ENCODE measurements at places on chromosomes 5 and 9. TPM values are rescaled to one million over a fixed set of nuclear protein-coding genes. Genes with fewer than 3 reads are reported as not detected.

- no peak overlapping the region for H3K4me3 ChIP-seq
- H3K27ac ChIP-seq: no peak overlapping the region
- H3K4me1 ChIP-seq: no peaks in the 10 kb centered on the region
- peaks cover 11% of the 10 kb centered on the region for H3K27me3 ChIP-seq
- H3K36me3 ChIP-seq: no peaks in the 10 kb centered on the region
Measured at GRCh38 chr9:121645853-121646807, 5.3 kb upstream of the DAB2IP start.

GRCh38 chr9:129396365-129396708 is 218.3 kb upstream of the IER5L start:
- H3K36me3 ChIP-seq: no peaks in the 10 kb centered on the region
- H3K4me1 ChIP-seq: no peaks in the 10 kb centered on the region

DNA sequence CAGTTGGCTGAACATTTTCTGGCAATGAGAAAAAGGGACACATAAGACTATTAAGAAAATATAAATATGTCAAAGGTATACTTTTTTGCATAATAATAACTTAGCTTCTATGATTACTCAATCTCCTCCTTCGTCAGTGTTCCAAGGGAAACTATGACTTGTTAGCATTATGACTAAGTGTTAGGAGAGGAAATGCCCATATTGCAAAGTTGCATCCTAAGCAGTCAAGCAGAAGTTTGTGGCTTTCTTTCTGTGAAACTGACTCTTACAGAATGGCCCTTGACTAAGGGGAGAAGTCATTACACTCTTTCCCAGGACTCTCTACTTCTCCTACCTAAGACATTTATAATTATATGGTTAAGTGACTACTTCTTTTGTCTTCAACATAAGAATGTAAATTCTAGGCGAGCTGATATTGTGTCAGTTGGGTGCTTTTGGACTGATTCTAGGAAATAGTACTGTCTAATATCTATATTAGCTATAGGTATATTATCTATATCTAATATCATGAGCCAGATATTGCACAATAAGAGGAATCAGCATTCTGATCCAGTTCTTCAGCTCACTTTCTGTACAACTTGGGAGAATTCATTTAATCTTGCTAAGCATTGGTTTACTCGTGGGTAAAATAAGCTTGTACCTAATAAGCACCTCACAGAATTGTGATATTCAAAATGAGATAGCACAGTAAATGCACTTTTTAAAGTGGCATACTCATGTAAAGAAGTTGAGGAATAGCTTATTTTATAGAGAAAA is 16.4 kb upstream of the SPINK6 start:
- DNase-seq: no peak
- H3K4me1 ChIP-seq: no peaks in the 10 kb centered on the region
- H3K27me3 ChIP-seq: no peaks in the 10 kb centered on the region
- no peak overlapping the region for H3K4me3 ChIP-seq
- no peaks in the 10 kb centered on the region for H3K36me3 ChIP-seq
- no peak overlapping the region for H3K27ac ChIP-seq

DNA sequence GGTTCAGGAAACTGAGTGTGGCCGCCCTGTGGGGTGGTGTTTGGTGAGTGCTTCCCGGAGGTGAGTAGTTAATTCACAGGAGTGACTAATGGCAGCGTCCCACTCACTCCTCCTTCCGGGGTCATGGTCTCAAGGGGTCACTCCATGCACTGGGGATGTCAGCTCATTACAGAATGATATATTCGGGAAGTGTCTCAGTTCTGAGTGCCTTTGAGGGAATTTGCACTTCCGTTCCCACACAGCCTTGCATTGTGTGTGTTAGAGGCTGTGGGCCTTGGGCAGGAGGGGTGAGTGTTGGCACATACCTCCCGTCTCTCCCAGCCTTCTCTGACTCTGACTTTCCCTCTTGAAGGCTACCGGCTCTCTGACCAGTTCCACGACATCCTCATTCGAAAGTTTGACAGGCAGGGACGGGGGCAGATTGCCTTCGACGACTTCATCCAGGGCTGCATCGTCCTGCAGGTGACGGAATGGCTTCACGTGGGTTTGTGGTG is 10.5 kb upstream of the AHRR start:
- DNase-seq: no peak
- peaks cover 67% of the 10 kb centered on the region for H3K36me3 ChIP-seq
- H3K27ac ChIP-seq: no peak overlapping the region
- no peaks in the 10 kb centered on the region for H3K4me1 ChIP-seq
- no peak overlapping the region for H3K4me3 ChIP-seq

DNA sequence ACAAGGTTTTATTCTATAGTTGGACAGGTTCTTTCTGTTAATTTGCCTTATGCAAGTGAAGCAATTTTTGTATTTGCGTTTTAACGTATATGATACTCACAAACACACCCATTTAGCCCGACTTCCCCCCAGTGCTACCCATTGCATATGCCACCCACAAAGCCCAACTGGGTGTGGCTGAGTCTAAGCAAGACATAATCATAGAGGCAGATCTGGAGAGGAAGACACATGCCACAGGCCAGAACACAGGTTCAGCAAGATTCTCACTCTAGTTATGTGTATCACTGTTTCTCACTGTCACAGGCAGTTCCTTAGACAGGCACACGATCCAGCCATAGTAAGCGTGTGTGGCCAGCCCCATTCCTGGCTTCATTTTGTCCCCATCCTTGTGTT is 29.0 kb upstream of the PUM3 start:
- H3K36me3 ChIP-seq: no peaks in the 10 kb centered on the region
- peak; percentile 56 for DNase-seq
- no peak overlapping the region for H3K4me3 ChIP-seq

DNA sequence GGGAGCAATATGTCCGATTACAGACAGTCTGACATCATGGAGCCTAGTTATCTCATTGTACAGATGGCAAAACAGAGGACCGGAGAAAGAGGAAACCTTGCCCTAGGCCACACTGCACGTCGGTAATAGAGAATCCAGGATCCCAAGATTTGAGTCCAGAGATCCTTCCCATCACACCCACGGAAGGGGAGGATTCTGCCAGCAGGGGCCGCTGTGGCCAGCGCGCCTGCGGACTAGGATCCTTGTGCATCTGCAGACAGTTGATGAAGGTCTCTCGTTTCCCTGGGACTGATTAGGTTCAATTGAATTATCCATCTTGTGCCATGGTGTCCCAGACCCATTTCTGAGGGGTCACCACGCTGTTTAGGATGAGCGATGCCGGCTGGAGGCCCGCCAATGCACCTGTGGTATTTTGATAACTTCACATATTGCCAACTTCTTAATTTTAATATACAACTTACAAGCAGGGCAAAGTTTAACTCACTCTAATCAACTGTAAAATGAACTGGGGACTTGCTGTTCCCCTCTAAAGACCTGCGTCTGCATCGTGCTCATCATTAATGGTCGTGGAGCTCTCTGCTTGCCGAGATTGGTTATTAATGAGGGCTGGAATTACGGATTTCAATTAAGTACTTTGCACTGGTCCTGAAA is 592.7 kb upstream of the BRINP1 start:
- no peak overlapping the region for H3K27ac ChIP-seq
- H3K36me3 ChIP-seq: no peaks in the 10 kb centered on the region
- no peak overlapping the region for H3K4me3 ChIP-seq
- no peaks in the 10 kb centered on the region for H3K4me1 ChIP-seq
- no peak for DNase-seq

DNA sequence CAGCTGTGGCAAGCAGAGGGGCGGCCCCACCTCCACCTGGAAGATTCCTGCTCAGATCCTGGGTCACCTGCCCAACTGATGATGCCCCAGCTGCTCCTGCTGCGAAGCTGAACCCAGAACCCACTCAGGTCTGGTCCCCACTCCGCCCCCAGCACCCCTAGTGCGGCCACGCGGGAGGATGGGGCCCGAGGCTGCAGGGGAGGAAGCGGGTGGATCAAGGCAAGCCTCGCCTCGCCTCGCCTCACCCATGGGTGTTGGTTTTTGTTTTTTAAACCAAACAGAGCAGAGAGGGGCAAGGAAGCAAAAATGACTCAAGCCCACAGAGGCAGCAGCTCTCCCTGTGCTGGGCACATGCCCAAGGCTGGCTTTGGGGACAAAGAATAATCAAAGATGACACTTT is 23.2 kb downstream of the ABO start:
- no peaks in the 10 kb centered on the region for H3K27me3 ChIP-seq
- peaks cover 10% of the 10 kb centered on the region for H3K4me1 ChIP-seq
- no peak for DNase-seq
- H3K27ac ChIP-seq: peak overlapping the region; percentile 17
- H3K4me3 ChIP-seq: no peak overlapping the region

GRCh38 chr5:65394087-65394486 is 87.6 kb downstream of the ADAMTS6 start:
- H3K27ac ChIP-seq: no peak overlapping the region
- no peak for DNase-seq
- H3K27me3 ChIP-seq: no peaks in the 10 kb centered on the region
- H3K4me1 ChIP-seq: no peaks in the 10 kb centered on the region
- no peak overlapping the region for H3K4me3 ChIP-seq

DNA sequence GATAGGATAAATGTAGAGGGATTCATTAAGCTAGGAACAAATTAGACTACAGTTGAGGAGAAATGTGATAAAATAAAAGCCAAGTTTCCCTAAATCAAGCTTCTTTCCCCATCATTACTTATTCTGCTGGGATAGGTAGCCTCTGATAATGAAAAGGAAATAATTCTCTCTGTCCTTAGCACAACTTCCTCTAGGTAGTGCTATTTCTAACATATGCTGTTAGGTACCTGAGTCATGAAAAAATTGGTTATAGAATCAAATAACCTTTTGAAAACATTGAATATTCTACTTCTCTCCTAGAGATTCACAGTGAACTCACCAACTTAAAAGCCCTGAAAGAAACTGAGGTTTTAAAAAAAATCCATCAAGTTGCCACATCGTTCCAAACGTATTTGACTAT is 1793.1 kb downstream of the EFNA5 start:
- no peak for DNase-seq
- H3K36me3 ChIP-seq: no peaks in the 10 kb centered on the region
- H3K4me3 ChIP-seq: no peak overlapping the region
- H3K4me1 ChIP-seq: no peaks in the 10 kb centered on the region
- no peak overlapping the region for H3K27ac ChIP-seq

- H3K27me3 ChIP-seq: no peaks in the 10 kb centered on the region
- DNase-seq: no peak
- H3K27ac ChIP-seq: no peak overlapping the region
- peaks cover 6% of the 10 kb centered on the region for H3K36me3 ChIP-seq
Measured at GRCh38 chr5:76685704-76686103, 30.2 kb upstream of the F2R start.

DNA sequence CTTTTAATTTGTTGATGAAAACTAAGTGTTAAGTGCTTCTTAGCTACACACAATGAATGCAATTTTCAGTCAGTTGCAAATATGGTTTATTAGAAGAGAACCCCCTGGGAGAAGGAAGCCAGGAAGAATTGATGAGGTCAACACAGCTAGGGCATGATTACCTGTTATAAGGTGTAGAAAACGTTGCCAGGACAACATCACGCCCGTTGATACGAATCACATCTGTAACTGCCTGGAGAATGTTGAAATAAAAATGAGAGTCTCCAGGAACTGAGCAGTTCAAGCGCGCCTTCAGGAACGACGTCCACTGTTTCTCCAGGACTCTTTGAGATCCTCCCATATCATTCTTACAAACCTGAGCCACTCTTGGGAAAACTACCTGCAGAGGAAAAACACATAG is 88.0 kb downstream of the SEMA6A start:
- peaks cover 3% of the 10 kb centered on the region for H3K4me1 ChIP-seq
- H3K36me3 ChIP-seq: no peaks in the 10 kb centered on the region
- no peak for DNase-seq
- no peak overlapping the region for H3K4me3 ChIP-seq
- H3K27ac ChIP-seq: no peak overlapping the region

- H3K4me3 ChIP-seq: no peak overlapping the region
- H3K4me1 ChIP-seq: no peaks in the 10 kb centered on the region
- H3K36me3 ChIP-seq: no peaks in the 10 kb centered on the region
- DNase-seq: no peak
Measured at GRCh38 chr5:56286015-56286884, 53.1 kb upstream of the ANKRD55 start.

DNA sequence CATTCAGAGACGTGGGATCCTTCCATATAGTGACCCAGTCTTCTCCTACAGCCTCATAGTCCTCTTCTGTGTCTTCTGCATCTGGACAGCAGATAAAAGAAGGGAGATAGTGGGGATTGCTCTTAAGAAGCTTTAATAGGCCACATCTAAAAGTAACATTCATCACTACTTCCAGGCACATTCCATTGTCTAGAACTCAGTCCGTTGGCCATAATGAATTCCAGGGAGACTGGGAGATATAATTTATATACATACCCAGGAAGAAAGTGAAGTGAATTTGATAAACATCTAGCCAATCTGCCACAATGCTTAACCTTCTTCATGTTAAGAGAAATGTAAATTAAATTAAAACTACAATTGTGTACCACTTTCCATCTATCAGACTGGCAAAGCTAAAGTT is 22.5 kb upstream of the GLIPR2 start:
- no peaks in the 10 kb centered on the region for H3K4me1 ChIP-seq
- no peak for DNase-seq
- H3K27me3 ChIP-seq: no peaks in the 10 kb centered on the region
- H3K36me3 ChIP-seq: no peaks in the 10 kb centered on the region
- no peak overlapping the region for H3K27ac ChIP-seq
- H3K4me3 ChIP-seq: no peak overlapping the region

- DNase-seq: no peak
- no peaks in the 10 kb centered on the region for H3K36me3 ChIP-seq
- H3K27me3 ChIP-seq: no peaks in the 10 kb centered on the region
- H3K4me1 ChIP-seq: no peaks in the 10 kb centered on the region
Measured at GRCh38 chr5:127936439-127936972, 147.1 kb upstream of the SLC12A2 start.

The LCN2 gene
- not detected for total RNA-seq

The ZBTB34 gene
- 9.4 TPM for total RNA-seq

The HRCT1 gene
- not detected for total RNA-seq

The OTULINL gene
- 26.3 TPM for total RNA-seq

The SHISAL2B gene
- total RNA-seq: not detected

The PCDHA9 gene
- not detected for total RNA-seq

The SLC34A1 gene
- 0.11 TPM for total RNA-seq

The IRX1 gene
- total RNA-seq: not detected

Data from CD4-positive, alpha-beta memory T cell (primary cell).